ENCODE measurements at places on chromosomes 11 and 22.

- no peak for DNase-seq
These were observed 562.6 kb upstream of the ANO3 start for GRCh38 chr11:25769287-25769686.

- DNase-seq = no peak
These were observed 248.1 kb downstream of the OPCML start for GRCh38 chr11:133284156-133284555.

GRCh38 chr11:105177658-105178057, 38.1 kb upstream of the CARD18 start:
- DNase-seq = no peak

- no peak for DNase-seq
These were observed 52.7 kb downstream of the IGF2 start for GRCh38 chr11:2086239-2087040.

DNA sequence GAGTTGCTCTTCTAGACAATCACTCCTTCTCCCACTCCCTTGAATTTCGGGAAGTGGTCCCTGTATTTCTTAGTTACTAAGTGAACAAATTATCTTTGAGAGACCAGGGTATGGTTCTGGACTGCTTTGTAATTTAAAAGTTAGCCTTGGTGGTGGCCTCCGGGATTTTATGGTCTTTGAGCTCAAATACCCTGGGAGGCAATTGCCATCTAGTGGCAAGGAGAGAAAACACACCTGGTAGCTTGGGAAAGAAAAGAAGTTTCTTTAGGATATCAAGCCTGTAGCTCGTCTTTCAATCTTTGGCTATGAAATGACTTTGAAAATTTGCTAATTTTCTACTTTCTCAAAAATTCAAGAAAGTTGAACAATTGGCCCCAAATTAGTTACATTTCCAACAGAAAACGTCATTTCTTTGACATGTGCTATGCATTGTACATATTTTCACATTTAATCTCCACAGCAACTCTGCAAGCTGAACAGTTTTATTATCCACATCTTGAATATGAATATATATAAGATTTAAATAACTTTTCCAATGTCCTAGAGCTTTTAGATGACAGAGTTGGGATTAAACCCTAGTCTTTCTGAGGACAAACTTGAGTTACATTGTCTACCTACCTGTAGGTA, 39.1 kb downstream of the MMP27 start:
- peak; percentile 36 for DNase-seq

DNA sequence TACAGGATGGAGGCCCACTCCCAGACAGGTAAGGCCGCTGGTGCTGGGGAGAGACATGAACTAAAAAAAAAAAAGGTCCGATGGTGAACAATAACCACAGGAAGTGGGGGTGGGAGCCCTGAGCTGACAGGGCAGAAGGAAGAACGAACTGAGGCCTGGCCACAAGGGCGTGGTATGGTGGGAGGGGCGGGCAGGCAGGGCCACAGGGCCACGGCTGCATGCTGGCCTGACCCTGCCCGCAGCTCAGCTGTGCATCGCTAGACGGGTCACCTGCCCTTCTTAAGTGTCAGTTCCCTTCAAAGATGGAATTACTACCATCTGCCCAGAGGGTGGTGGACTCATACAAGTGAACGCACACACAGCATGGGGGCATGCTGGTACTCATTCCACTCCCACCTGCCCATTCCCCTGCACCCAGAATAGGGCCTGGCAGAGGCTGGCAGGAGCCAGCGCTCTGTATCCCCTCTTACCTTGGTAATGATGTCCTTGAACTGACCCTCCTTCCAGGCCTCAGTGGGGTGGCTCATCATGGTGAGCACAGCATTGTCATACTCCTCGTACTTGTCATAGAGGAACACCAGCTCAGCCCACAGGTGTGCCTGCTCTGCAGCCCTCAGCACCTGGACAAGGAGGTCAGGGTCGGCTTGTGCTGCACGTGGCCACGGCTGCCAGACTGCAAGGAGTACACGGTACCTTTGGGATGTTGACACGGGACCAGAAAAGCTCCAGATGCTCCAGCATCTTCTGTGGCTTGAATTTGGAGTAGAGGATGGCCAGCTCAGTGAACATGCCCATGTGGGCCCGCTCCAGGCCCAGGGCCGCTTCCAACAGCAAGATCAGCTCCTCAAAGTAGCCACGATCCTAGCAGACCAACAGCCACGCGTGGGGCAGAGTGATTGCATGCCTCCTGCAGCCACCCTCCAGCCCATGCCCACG, 17.5 kb upstream of the SLC25A1 start:
- no peak for DNase-seq

DNA sequence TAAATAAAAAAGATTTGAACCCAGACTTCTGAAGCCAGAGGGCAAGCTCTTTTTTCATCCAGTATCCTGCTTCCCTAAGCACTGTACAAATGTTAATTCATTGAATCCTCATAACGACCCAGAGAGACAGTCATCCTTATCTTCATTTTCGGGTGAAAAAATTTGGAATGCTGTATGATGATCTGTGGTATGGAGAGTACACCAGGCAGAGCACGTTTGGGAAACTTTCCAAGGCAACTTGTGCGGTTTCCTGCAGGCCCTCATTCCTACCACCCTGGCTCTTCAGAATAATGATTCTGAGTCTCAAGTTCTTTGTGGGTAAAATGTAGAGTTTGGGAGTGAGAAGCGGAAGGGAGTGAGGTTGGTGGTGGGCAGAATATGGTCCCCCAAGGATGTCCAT, 177.9 kb upstream of the CADM1 start:
- DNase-seq = no peak

- no peak for DNase-seq
These were observed 90.0 kb downstream of the BCR start for GRCh38 chr22:23270212-23270733.

- peak; percentile 62 for DNase-seq
These were observed 57.0 kb downstream of the LRRC74B start for GRCh38 chr22:21102659-21103267.

DNA sequence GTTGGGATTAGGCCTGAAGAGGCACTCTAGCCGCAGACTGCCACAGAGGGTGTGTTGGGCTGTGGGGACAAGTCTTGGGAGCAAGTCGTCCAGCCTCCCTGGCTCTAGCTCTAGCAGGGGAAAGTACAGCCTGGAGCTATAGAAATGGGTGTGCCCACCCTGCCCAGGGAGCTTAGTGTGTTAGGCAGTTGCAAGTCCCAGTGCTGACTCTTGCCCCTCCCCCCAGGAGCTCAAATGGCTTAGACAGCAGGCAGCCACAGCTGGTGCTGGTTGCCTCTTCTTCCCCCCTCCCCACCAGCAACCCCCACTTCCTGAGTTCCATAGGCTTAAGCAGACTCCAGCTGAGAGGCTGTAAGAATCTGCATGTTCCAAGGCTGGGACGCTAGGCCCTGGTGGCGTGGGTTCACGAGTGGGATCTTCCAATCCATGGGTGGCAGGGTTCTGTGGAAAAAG, 61.2 kb downstream of the GUCY1A2 start:
- no peak for DNase-seq

GRCh38 chr22:24190596-24191208, 9.4 kb downstream of the SUSD2 start:
- DNase-seq = no peak

Data from prostate gland (tissue), 2 donors.